Left renal pelvis (tissue), 4 donors: ENCODE measurements at places on chromosomes 4 and X.

DNA sequence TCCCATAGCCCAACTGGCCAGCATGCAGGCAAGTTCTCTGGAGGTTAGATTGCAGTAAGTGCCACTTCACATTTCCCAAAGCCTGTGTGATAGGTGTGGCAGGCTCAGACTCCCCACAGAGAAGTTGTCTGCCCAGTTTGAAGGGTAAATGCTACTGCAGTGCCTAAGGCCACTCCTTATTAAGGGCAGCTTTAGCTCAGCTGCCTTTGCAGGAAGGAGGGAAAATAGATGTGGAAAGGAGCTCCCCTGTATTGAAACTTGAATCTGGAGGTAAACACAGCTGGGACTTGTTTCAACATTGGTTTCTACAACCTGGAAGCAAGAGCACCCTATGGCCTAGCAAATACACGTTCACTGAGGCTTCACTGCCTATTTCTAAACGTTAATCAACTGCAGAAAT lies 22.4 kb downstream of the NEXMIF start:
- DNase-seq: no peak

- DNase-seq: no peak
Measured at GRCh38 chr4:16233569-16234177, 7.4 kb upstream of the TAPT1 start.

GRCh38 chrX:31070057-31070468 lies 1.8 kb downstream of the FTHL17 start:
- no peak for DNase-seq

- DNase-seq: no peak
Measured at GRCh38 chrX:9635803-9636202, 129.8 kb downstream of the GPR143 start.

- no peak for DNase-seq
Measured at GRCh38 chrX:105313596-105313995, 93.1 kb upstream of the TEX13A start.

GRCh38 chr4:183971929-183972490 lies 66.9 kb downstream of the STOX2 start:
- DNase-seq: no peak

GRCh38 chr4:158796370-158797140 lies 27.7 kb downstream of the FNIP2 start:
- DNase-seq: no peak

- no peak for DNase-seq
Measured at GRCh38 chr4:110514889-110515479, 39.0 kb downstream of the ENPEP start.

GRCh38 chrX:45668686-45669443 lies 468.2 kb upstream of the DIPK2B start:
- no peak for DNase-seq

DNA sequence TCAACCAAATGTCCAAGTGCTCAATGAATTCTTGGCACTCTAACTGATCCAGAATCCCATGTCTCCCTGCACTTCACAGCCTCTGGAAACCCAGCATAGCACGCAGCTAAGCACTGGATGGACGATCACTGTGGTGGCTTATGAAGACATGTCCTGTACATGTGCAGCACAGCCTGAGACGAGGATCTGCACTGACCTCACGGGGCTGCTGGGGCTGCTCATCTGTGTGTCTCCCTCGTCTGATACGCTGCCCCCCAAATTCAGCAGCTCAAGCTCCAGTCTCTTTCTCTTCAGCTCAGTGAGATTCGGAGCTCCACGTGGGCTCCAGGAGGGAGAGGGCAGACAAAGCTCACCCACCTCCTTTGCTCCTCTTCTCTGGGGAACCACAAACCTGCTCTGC lies 126.9 kb downstream of the CPZ start:
- no peak for DNase-seq

GRCh38 chr4:175422331-175422730 lies 389.7 kb downstream of the GPM6A start:
- no peak for DNase-seq

DNA sequence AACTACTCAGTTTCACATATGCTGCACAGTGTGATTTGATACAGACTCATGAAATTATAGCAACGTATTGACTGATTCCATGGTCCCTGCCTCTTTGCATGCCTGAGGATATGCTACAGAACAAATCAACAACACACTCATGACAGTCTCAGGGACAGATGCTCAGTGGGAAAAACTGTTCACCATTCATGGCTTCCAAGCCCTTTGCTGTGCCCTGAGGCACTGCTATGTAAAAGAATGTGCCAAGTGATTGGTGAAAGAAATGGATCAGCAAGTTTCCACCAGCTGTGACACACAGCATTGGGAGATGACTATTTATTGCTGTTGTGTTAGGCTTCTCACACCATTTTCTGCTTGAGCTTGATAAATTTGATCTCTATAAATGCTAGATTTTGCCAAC lies 825.6 kb upstream of the INTU start:
- DNase-seq: no peak

DNA sequence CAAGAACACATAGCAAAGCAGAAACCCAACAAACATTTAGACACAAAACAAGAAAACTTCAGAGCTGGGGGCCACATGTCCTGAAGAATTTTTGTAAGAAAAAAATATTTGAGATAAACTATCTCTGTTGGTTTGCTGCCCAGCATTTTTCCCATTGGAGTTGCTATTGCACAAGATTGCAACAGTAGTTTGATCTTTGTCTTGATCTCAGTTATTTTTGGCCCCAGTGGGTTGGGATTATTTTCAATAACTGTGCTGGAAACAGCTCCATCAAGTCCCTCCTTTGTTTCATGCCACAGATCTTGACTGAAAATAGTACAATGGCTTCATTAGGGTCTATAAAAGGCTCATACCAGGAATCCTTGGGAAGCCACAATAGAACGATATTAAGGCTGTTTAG lies 103.8 kb upstream of the RAI2 start:
- no peak for DNase-seq

DNA sequence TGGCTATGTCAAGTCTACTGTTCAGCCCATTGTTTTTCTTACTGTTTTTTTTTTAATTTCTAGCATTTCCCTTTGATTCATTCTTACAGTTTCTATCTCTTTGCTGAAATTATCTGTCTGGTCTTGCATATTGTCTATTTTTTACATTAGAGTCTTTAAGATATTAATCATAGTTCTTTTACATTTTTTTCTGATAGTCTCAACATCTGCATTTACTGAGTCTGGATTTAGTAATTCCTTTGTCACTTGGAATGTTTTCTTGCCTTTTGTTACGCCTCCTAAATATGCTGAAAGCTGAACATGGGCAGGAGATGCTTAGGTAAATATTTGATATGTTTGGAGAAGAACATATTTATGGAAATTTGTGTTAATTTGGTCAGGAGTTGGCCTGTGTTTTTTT lies 10.4 kb downstream of the JADE3 start:
- no peak for DNase-seq

- no peak for DNase-seq
Measured at GRCh38 chr4:7750523-7750922, 189.1 kb downstream of the AFAP1 start.

GRCh38 chrX:108464604-108465003 lies 25.0 kb downstream of the COL4A5 start:
- DNase-seq: no peak

DNA sequence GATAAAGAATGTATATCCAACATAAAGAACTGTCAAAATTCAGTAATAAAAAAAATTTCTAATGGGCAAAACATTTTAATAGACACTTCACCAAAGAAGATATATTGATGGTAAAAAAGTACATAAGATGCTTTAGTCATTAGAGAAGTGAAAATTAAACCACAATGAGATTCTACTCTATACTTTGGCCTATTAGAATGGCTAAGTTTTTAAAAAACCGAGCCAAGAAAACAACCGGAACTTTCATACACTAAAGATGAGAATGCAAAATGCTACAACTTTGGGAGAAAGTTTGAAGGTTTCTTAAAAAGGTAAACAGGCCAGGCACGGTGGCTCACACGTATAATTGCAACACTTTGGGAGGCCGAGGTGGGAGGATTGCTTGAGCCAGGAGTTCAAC lies 20.8 kb downstream of the CNOT6L start:
- DNase-seq: no peak

DNA sequence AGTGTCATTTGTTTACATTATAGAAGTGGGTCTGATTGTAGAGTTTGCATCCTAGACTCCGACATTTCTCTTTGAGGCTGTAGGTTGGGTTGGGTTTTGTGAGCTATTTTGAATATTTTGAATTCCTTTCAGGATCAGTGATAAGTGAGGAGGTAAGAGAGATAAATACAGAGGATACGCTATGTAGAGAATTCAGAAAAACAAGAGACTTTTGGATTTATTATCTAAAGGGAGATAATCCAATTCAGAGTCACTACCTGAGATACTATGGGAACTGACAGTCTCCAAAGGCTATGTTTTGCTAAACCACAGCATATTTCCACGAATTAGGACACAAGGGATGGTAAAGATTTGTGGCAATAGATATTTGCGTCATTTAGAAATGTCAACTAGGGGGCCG lies 16.9 kb upstream of the RAP2C start:
- DNase-seq: no peak

DNA sequence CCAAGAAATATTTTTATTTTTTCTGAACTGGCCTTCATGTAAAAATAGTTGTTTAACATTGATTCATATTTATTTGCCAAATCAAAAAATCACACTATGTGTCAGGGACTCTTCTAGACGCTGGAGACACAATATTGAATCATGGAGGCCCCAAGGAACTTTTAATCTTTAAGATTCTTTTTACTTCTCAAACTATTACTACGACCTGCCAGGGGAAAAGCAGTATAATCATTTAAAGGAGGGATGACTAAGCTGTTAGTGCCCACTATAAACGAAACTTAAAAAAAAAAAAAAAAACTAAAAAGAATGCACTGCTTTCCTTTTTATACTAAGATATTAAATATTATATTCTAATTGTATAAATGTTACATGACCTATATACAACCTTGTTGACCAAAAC lies 84.7 kb downstream of the PPA2 start:
- no peak for DNase-seq
